NCI-H1436 (cell line): ENCODE measurements at places on chromosomes 4 and X.

DNA sequence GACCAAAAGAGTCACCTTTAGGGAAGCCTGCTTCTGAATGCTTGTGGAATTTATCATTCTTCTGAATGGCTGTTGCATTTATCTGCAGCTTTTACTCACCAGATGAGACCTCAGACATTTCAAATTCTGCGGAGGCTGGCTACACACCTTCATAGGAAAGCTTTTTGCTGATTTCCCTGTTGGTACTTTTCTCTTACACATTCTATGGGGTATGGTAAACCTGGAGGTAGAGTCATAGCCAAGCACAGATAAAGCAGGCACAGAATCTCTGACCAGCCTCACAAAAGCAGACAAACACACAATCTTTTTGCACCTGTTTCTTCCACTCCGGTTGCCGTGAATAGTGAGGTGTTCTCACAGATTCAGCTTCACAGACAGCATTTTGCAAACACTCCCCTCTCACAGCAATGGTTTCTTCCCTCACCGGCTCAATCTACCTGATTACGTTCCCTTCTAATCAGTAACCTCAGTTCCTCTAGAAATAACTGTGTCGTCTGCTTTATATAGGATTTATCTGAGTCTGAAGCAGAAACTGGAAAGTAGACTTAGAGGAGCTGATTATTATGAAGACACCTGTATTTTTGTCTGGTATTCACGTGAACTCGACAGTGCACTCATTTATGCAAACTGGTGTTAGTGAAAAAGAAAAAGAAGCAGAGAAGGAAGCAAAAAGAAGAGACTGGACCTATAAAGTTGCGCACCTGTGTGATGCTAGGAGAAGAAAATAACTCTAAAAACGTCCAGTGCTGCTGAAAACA, 83.1 kb downstream of the DMD start:
- DNase-seq, result no peak

DNA sequence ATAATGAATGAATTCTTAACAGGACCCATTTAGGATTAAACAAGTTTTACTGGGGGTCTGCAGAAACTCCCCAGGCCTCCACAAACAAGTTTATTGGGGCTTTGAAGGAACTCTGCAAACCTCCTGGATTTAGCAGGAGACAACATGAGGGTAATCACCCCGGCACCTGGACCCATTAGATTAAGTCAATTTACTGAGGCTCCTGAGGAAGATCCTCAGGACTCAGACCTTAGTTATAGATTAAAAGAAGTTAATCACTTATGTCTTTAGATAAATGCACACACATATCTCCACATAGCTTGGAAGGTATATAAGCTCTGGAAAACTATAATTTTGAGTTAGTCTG, 29.4 kb downstream of the XG start:
- no peak for DNase-seq

DNA sequence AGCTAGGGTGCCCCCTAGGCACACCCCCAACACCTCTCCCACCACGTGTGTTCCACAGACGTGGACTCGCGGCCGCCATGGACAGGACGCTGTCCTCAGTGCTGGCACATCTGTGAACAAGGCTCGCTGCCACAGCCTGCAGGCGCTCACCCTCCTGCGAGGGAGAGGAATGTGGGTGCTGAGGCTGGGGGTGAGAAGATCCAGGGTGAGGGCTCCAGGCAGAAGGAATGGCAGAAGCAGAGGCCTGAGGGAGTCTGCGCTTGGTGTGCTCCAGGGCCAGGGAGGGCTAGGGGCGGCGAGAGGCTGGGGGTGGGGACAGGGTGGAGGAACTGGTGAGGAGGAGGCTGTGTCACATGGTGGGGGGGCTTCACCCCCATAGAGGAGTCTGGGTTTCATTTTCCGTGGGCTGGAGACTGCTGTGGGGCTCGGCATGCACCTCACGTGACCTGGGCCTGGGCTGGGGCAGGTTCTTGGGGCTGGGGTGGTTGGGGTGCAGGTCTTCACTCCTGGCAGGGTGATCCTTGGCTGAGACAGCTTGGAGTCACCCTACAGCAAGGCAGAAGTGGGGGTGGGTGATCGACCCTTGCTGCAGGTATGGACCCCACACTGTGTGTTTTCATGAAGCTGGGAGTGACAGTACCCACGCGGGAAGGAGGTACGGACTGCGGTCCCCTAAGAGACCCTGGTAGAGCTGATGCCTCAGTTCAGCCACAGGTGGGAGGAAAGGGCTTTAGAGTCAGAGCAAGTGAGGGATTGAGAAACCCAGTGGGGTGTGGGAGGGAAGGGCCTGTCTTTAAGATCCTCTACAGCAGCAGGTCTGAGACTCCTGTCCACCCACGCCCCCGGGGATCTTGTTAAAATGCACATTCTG, 103.7 kb downstream of the PSAPL1 start:
- DNase-seq, result no peak

GRCh38 chr4:99221980-99222379, 2.9 kb upstream of the ADH6 start:
- no peak for DNase-seq

- no peak for DNase-seq
These were observed 81.5 kb downstream of the RCHY1 start for GRCh38 chr4:75432683-75433082.

GRCh38 chrX:46820391-46821100, 16.3 kb upstream of the RP2 start:
- DNase-seq, result no peak

GRCh38 chrX:103722505-103722904, 11.8 kb downstream of the TMEM31 start:
- no peak for DNase-seq

GRCh38 chrX:75963774-75964173, 178.7 kb upstream of the MAGEE2 start:
- no peak for DNase-seq

DNA sequence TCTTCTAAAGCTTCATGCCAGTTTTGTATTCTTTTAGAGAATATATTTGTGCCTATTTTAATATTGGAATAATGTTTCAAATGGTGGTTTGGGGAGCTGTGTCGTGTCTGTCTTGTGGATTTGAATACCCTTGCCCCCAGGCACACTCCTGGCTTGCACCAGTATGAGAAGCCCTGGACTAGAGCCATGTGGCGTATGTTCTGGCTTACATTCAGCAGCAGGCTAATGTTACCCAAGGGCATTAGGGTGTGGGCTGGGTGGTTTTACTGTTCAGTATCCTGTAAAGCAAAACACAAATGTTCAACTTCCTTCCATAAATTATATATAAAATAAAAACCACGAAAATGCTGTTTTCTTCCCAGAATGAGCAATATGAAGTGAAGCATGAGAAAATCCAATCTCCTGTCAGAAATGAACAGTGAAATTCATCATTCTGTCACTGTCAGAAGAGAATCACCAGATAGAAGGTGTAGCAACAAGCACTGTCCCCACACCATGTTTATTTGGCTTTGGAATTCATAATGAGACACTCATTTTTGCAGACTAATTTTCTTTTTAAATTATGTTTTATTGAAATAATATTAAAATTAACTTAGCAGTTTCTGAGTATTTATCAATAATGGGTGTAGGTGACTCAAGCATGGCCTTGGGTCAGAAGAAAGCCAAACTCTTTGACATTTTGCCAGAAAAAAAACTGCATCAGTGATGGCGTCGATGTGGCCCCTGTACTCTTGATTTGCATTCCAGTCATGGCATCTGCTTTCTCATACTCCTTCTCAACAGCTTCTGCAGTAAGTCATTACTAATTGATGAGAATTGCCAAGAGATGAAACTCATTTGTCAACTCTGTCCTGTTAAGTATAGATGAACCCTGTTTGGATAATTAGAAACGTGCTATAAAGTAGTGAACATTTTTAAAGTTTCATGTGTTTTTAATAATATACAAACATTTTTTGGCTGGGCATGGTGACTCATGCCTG, 43.8 kb downstream of the WWC2 start:
- DNase-seq, result no peak

DNA sequence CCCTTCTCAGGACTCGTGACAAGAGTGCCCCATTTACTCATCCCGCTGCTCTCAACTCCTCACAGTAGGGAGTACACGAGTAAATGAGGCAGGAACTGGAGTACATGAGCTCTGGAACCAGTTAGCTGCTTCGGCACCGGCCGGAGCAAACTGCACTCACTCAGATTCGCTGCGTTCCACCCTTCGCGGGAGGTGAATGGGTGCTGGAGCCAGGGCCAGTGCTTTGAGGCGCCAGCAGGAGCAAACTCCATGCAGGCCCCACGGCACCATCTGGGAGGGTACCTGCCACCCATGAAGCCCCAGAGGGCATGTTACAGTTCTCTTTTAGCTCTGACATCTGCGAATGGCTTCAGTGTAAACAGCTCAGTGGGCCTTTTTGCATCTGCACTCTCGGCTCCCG, 315.5 kb upstream of the GK2 start:
- DNase-seq, result no peak

DNA sequence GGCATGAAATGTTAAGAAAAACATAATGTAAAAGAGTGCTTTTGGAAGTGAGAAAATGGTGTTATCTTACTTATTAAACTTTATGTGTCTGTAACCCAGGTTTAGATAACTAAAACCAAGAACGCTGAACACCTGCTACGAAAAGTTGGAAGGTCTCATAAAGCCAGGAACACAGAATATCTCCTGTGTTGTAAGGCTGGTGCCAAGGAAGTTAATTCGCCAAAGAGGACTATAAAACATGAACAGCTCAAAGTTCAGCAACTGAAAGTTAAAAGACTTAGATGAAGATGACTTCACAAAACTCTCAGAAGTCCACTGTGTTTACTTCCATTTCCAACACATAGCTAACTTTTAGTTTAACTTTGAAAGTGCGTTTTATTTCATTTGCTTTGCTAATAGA, 54.3 kb downstream of the GPRIN3 start:
- no peak for DNase-seq

DNA sequence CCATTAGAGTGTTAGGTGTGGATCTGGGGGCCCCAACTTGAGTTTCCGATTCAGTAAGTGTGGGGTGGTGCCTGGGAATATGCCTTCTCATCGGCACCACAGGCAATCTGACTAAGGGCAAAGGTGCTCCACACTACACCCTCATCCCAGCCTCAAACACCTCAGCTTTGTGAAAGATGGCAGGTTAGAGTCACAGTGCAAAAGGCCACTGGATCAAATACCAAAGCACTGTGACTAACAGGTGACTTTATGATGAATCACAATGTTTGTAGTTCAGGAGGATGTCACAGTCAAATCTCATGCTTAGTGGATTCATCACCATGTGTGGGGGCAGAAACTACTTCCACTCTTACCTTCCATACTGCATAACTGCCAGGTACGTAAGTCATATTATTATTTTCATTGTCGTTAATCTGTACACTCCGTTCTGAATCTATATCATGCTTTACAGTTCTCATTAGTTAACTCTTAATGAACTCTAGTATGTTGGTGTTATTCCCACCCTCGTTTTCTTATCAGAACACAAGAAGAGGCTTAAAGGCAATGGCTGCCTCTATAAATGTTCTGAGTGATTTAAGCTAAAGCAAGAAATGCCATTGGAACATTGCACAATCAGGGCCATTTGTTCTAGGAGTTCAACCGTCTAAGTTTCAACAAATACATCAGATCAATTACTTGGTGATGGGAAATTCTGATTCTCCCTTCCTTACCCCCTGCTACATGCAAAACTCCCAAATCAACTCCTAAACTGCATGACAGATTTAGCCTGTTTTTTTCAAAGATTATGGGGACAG, 50.2 kb downstream of the PRKG2 start:
- DNase-seq, result no peak

DNA sequence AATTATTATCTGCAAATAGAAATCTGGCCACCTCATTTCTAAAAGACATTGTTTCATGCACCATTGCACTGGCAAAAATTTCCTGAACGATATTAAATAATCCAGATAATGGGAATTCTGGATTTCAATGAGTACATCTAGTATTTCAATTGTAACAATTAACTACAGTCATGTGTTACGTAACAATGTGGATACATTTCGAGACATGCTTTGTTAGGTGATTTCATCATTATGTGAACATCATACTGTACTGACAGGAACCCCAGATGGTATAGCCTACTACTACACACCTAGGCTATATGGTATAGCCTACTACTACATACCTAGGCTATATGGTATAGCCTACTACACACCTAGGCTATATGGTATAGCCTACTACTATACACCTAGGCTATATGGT, 14.8 kb downstream of the LAMTOR3 start:
- no peak for DNase-seq

GRCh38 chr4:75555294-75556164, at the start of gene ODAPH:
TSS of gene ODAPH (plus strand) at chr4:75556066. CDS start at chr4:75556083, 17 bp downstream.
- DNase-seq, result no peak

DNA sequence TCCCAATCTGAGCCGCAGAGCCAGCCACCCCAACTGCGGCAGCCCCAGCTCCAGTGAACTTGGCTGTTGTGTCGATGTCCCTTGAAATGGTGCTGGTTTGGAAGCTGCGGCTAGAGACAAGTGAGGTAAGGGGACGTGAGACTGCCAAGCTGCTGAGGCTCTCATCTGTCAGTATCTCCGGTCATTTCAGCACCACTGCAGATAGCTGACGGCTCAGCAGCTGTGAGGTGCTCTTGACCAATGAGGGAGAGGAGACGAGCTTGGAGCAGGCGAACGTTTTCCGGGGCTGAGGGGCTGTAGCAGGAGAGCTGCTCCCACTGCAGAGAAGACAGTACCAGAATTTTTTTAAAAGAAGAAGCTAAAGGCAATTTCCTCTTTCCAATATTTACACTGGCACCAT, 175.5 kb upstream of the CASK start:
- DNase-seq, result no peak

DNA sequence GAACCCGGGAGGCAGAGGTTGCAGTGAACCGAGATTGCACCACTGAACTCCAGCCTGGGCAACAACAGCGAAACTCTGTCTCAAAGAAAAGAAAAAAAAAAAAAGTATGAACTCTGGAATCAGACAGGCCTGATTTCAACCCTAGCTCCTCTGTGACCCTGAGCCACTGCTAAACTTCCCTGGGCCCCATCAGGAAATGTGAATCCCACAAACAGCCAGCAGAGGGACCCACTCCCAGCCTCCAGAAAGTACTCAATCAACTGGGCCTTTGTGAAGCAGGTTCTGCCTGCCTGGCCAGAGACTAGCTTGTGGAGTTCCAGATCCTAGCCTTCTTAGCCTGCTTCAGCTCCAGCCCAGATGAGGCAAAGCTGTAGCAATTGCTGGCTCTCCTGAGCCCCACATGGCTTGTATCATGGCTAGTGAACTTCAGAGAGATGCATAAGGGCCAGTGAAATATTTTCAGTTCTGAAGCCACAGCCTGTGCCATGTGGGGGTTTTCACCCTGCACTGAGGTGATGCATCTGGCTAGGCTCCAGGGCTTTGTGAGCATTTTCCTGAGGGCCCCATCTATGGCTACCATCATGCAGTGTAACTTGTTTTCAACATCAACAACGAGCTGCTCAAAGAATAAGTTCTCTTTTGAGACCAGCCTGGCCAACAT, 7.2 kb upstream of the IDS start:
- DNase-seq, result peak; percentile 50

GRCh38 chr4:168717847-168718246, 221.0 kb downstream of the PALLD start:
- no peak for DNase-seq

DNA sequence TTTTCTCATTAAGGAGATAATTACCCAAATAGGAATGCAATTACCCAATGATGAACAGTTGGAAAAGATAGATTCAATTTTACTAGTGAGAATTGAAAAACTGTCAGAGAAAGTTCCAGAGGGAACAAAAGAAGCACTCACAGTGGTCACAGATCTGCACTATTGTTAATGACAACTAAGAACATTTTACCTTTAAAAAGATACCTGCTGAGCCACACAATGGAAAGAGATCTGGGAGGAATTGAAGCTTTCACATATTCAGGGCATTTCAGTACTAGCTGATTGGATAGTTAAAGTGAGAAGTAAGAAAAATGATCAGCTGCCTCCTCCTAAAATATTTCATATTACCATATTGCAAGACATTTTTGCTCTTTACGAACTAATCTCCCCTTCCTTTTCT, 1822.2 kb downstream of the STIM2 start:
- DNase-seq, result no peak

GRCh38 chr4:163180090-163180489, 13.4 kb upstream of the NAF1 start:
- DNase-seq, result no peak
